ENCODE measurements at places on chromosomes 6 and 20.
A peak's percentile ranks its signal among the peaks of the same experiment; 100 is the strongest.

GRCh38 chr6:35176301-35177024 lies 35.3 kb upstream of the TCP11 start:
- no peak for DNase-seq

DNA sequence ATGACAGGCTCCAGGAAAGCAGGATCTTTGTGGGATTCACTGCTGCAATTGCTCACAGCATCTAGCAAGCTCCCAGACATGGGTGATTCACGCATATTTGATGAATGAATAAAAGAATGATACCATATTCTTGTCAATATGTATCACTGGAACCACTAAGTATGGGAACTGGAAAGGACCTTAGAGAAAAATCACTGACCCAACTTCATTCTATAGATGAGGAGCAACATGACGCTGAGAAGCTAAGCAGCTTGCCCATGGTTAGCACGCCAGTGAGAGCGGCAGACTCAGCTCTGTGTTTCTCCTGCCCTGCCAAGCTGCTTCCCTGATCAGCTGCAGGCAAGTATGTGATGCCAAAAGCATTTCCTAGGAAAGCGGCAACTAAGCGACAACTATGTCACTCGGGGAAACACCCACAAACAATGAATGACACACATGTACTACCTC lies 66.8 kb downstream of the PPP1R3G start:
- DNase-seq, result no peak

GRCh38 chr6:169189686-169190085 lies 64.0 kb downstream of the THBS2 start:
- no peak for DNase-seq

- no peak for DNase-seq
Measured at GRCh38 chr6:105511639-105512038, 108.8 kb upstream of the PREP start.

DNA sequence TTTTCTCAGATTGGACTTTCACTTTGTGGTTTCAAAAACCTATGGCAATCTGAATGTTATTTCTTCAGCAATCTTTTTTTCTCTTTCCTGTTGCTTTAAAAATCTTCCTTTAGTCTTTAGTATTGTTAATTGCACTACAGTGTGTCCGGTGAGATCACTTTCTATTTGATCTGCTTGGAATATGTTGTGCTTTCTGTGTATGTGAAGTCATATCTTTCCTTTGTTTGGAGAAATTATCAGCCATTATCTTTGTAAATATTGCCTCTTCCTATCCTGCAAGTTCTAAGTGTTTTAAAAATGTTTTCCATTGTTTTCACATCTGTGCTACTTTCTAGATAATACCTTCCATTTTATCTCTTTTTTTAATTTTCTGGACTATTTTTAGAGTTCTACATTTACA lies 171.4 kb upstream of the PRSS16 start:
- DNase-seq, result no peak

DNA sequence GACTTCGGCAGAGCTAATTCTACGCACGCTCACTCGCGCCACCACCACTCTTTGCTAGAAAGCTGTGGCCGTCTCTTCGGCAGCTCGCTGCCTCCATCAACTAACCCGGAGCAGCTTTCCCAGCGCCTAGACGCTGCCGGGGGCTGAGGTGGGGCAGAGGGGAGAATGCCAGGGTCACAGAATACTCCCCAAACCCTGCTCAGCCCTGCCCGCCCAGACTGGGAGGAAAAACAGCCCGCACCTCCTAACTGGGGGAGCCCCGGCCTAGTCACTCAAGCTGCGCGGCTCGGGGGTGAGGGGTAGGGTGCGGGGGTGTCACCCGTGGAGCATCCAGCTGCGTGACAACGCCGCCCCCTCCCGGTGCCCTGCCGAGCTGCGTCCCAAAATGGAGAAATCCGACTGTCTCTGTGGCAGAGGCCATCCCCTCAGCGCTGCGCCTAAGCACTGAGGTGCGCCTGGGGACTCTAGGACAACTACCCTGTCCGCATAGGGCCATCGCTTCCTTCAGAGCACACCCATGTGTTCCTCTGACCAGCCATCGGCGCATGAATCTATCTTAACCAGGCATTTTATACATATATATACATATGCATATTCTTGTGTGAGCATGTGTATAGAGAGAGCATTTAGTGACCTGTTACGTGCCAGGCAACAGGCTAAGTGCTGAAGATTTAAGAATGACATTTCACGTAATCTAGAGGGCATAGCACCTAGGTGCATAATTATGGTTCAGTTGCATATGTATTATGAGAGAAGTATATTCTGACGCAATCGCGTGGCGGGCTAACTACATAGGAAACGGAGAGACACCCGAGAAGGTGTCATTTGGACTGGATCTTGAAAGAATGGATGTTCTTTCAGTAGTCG lies 1.5 kb upstream of the TENT5A start:
- DNase-seq, result peak; percentile 82
